Foreskin keratinocyte (primary cell): ENCODE measurements at places on chromosomes 7 and 10. TPM values are rescaled to one million over a fixed set of nuclear protein-coding genes. Genes with fewer than 3 reads are reported as not detected.

DNA sequence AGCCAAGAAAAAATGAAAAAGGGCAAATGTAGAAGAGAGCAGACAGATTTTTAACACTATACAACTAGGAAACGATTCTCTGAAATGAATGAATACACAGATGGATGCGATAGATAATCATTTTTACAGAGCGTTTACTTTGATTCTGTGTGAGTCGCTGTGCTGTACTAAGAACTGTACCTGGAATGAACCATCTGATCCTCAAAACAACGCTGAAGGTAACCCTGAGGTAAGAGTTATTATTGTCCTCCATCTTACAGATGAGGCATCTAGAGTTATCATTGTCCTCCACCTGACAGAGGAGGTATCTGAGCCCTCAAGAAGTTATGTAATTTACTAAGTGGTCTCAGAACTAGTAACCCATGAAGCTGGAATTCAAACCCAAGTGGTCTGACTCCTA lies 80.2 kb downstream of the CHCHD3 start:
- no peak for DNase-seq

DNA sequence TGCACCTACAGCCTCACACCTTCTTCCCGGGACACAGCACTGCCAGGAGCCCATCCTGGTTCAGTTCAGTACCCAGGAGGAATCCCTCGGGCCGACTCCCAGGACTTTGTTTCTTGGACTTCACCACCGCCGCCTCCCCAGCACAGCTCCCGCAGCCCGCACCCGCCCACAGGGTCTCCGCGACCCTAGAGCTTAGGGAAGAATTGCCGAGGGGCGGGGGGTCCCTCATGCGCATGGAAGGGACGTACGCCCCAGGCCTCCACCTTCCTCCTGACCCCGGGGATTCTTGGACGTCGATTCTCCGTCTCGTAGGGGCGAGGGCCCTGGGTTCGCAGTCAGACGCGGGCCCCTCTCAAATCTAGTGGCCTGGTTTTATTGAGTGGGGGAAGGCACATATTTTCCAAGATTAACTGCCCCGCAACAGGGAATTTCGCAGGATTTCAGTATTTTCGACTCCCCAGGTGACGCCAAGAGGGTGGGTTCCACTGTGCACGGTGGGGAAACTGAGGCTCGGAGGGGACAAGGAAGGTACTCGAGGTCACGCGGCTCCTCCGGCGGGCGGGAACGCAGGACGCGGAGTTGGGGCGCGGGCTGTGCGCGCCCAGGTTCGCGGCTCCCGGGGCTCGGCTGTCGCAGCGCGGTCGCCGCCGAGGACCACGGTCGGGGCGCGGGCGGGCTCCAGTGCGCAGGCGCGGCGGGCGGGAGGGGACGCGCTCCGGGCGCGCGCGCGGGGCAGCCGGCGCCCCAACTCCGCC lies at the start of gene ADCY1:
TSS of gene ADCY1 (plus strand) at position 708 of the 755 bp plus-strand sequence. CDS start 176 bp downstream, outside the sequence.
- no peak for DNase-seq

GRCh38 chr10:47403446-47404318 lies 19.6 kb upstream of the ZNF488 start:
- no peak for DNase-seq

DNA sequence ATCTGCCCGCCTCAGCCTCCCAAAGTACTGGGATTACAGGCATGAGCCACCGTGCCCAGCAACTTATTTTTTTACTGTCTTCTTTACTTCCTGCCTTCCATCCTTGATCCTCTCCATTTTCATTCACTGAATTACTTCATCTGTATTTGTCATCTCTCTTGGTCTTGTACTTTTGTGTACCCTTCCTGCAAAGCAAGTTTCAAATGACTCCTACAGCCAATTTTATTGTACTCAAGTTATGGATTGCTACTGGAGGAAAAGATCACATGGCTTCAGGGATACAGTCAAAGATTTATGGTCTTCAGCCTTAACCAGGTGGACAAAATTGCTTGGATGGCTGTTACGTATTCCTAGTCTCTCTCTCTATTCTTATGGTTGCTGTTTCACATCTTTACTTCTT lies 22.6 kb downstream of the SEPTIN7 start:
- peak; percentile 26 for DNase-seq

DNA sequence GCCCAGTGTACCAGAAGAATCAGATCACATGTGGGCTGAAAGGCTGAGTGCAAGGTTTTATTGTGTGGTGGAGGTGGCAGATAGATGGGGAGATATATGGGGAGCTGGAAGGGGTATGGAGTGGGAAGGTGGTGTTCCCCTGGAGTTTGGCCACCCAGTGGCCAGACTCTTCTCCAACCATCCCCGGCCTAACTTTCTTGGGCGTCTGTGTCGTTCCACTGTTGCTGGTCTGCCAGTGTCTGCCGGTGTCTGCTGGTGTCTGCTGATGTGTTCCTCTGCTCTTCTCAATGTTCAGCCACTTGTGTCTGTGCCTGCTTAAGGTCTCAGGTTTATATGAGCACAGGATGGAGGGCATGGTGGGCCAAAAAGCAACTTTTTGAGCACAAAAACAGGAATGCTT lies 78.4 kb upstream of the PALS2 start:
- DNase-seq = no peak

DNA sequence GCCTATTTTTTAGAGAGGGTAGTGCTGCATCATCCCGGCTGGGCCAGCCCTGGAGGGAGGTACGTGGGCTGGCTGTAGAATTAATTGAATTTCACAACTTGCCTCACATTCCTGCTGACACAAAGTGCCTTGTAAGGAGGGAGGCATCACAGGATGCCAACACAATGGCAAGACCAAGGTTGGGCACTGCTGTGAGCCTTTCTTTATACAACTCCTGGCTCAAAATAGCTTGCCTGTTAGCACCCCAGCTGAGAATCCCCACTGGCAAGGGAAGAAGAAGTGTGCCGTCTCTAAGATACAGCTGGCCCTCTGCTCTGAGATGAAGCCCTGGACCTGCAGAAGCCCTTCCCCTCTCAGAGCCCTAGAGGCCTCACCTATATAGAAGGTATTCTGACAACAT lies 873.9 kb downstream of the GRID1 start:
- DNase-seq = no peak

DNA sequence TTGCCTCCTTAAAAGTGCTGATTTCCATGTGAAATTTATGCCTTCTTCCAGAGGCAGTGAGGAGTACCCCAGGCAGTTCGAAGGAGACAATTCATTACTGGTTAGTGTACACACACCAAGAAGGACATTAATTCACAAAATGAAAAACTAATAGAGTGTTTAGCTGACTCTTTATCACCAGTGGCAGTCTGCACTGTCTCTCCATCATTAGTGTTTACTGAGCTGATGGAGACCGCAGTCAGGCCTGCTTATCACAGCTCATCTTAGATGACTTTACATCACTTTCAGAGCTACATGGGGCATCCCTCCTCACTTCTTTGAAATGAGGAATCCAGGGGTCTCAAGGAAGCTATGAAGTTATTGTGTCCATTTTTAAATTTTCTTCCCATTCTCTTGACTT lies 155.5 kb upstream of the LRGUK start:
- no peak for DNase-seq

DNA sequence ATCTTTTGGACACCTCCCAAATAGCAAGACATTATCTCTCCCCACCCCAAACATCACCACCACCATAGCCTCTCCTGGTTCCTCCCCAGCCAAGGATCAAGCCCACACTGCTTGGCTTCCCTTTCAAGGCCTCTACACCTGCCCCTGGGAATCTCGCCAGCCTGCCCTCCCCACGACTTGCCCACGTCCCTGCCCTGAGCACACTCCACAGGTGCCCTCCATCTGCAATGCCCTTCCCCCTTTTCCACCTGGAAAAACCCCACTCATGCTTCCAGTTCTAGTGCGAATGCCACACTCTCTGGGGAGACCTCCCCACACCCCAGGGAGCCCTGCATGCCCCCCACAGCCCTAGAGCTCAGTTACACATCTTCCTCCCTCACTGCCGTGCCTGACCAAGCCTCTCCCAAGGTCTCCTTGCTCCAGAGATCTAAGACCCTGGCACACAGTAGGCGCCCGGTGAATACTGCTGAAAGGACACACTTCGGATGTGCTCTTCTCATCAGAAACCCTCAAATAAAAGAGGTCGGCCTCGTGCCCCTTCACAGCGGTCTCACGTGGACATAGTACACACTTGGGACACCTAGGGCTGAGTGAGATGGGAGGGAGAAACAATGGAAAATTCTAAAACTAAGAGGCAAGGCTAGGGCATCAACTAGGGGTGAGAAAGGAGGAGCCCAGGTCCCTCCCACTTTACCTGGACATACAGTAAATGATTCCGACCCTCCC lies 91.4 kb downstream of the DLG5 start:
- no peak for DNase-seq

- no peak for DNase-seq
Measured at GRCh38 chr10:86653379-86653778, 968 bp upstream of the OPN4 start.

DNA sequence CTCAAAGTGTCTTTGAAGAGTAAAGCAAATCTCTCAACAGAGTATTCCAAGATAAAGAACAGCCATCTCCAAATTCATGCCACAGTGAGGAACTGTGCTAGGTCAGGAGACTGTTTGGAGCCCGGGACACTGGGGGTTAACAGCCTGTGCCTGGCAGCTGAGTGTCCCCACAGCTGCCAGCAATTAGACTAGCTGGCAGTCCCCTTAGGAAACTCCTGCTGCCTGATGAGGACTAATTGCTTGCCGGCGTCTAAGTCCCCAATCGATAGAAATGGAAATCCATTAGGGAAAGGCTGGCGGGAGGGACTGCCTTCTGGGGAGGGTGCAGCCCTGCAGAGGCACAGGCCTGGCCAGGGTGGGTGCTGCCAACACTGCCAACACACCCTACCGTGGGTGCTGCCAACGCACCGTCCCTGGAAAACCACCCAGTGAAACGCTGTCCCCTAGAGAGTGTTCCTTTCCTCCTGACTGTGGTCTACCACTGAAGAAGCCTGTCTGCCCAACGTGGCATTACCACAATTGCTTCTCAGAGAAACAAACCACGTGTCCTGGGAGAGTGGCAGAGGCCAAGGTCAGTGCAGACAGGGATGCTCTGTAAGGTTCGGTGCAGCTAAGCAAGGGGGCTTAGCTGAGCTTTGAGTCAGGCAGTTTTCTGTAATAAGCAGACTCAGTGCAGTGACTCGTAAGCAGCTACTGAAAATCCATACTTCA lies 60.8 kb downstream of the XRCC2 start:
- DNase-seq = peak; percentile 2

GRCh38 chr7:32680259-32681173 lies 185.2 kb downstream of the AVL9 start:
- DNase-seq = peak; percentile 83

DNA sequence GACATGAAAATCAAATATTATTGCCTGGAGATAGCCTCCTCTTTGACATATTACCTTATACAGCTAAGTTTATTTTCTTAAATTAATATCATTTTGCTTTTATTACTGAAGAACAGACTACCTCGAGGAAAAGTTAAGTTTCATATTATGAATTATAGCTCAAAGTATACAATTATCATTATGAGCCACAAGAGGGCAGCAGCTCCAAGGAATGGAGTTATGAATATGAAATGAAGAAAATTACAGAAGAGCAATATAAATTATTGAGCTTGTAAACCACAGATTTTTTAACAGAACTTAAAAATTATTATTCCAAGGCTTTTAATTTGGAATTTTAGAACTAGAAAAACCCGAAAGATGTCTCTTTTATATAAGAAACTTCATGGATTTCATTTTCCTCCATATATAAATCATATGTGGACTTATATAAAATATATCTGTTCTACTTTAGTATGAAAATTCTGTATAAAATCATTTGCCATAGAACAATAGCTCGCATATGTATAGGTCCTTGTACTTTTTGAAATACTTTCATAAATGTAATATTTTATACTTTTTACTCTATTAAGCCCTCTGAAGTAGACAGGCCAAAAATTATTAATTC lies 40.1 kb downstream of the IQUB start:
- peak; percentile 2 for DNase-seq

- DNase-seq = peak; percentile 29
Measured at GRCh38 chr7:94003446-94004023, 620 bp downstream of the BET1 start.

- DNase-seq = peak; percentile 78
Measured at GRCh38 chr10:4825868-4826791, at the start of gene AKR1E2. TSS of gene AKR1E2 (plus strand) at chr10:4826207. CDS start at chr10:4826325, 118 bp downstream.

DNA sequence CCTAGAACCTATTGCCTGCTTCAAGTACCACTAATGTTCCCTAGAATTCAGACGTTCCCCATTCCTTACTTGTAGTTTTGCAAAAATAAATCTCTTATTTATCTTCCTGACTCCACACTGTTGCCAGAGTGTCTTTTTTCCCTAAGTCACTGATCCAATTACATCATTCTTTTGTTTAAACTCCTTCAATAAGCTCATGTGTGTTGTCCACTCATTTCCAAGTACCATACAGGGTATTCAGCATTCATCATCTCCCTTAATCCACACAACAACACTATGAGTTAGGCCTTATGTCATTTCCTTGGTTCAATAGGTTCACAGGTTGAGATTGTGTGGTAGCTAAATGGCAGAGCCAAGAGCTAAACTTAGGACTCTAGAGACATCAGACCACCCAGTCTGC lies 119.9 kb upstream of the RHOBTB1 start:
- peak; percentile 17 for DNase-seq

DNA sequence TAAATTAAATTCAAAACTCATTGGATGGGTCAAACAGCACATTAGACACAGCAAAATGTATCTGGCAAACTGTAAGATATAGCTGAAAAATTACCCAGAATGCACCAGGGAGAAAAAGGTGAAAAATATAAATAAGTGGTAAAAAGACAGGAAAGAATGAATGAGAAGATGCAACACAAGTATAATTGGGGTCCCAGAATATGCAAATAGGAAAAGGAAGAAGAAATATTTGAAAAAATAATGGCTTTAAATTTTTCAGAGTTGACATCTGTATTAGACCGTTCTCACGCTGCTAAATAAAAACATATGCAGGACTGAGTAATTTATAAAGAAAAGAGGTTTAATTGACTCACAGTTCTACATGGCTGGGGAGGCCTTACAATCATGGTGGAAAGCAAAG lies 167.7 kb upstream of the PLXNA4 start:
- no peak for DNase-seq

GRCh38 chr10:6250745-6251144 lies 48.0 kb downstream of the PFKFB3 start:
- DNase-seq = no peak

- no peak for DNase-seq
Measured at GRCh38 chr10:47330366-47330765, 8.1 kb downstream of the GDF2 start.

- peak; percentile 26 for DNase-seq
Measured at GRCh38 chr7:34096198-34096651, 190.9 kb downstream of the BMPER start.

GRCh38 chr7:143436325-143436946 lies 6.8 kb upstream of the TAS2R60 start:
- DNase-seq = no peak

SCART1 gene
- 0.32 and 0.58 TPM in 2 replicates for total RNA-seq

CHST15 gene
- 28.2 and 31.9 TPM in 2 replicates for total RNA-seq

H2BK1 gene
- total RNA-seq = not detected in 2 replicates

ADCY1 gene
- 0.56 and 0.58 TPM in 2 replicates for total RNA-seq

HOXA4 gene
- total RNA-seq = 0.82 and 1.6 TPM in 2 replicates

ANKRD30A gene
- total RNA-seq = not detected in 2 replicates

C10orf143 gene
- 0.65 and 1.1 TPM in 2 replicates for total RNA-seq

DNAJC2 gene
- 27.7 and 32.2 TPM in 2 replicates for total RNA-seq

AVPI1 gene
- total RNA-seq = 19.7 and 22.7 TPM in 2 replicates

SRRM3 gene
- total RNA-seq = 0.92 and 1.2 TPM in 2 replicates
